Muscle of leg (tissue), 16 donors: ENCODE measurements at places on chromosomes 2 and 18.
A peak's percentile ranks its signal among the peaks of the same experiment; 100 is the strongest.

DNA sequence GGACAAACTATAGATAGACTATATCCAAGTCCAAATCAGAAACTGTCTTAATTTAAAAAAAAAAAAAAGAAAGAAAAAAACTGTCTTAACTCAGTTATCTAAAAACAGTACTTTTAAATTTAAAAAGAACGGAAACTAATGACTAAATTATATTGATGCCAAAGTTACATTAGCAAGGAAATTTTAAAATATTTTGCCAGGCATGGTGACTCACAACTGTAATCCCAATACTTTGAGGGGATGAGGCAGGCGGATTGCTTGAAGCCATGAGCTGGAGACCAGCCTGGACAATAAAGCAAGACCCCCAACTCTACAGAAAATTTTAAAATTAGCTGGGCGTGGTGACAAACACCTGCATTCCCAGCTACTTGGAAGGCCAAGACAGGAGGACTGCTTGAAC, 30.9 kb downstream of the MEMO1 start:
- DNase-seq = peak; percentile 22

GRCh38 chr2:230124757-230125431, 56.2 kb upstream of the SLC16A14 start:
- peak; percentile 46 for DNase-seq

DNA sequence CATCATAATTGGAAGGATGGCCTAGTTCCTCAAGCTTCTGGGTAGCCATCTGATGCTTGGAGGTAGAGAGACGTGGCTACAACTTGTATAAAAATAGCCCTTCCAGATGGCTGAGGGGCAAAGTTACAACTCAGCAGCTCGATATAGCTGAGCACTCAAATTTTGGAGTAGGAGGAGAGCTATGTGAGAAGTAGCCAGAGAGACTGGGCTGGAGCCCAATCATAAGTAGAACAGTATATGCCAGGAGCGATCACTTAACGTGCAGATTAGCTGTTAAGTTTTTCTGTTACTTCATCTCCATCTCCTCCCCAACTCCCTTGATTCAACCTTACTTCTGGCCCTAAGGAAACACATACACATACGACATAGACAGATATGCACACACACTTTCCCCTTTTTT, 28.8 kb downstream of the CNRIP1 start:
- peak; percentile 84 for DNase-seq

DNA sequence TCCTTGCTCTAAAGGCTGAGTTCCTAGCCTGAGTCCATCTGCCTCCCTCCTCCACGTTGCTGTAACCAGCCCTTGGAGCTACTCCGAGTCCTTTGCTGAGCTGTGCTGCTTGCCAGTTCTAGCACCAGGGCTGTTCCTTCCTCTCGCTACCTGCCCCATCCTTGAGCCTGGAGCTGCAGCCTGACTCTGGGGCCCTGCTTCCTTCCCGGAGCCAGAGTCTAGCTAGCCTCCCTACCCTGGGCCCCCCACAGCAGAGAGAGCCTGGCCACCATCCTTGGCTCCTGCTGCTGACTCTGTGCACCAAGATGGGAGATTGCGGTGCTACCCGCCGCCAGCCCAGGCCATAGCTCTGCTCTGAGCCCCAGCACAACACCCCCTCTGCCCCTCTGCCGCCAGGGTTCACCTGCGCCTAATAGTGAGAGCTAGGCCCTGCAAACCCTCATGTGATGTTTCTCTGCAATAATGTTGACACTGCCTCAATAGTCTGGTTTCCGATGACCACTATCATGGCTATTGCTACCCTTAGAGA, 135.9 kb upstream of the ASB18 start:
- no peak for DNase-seq

DNA sequence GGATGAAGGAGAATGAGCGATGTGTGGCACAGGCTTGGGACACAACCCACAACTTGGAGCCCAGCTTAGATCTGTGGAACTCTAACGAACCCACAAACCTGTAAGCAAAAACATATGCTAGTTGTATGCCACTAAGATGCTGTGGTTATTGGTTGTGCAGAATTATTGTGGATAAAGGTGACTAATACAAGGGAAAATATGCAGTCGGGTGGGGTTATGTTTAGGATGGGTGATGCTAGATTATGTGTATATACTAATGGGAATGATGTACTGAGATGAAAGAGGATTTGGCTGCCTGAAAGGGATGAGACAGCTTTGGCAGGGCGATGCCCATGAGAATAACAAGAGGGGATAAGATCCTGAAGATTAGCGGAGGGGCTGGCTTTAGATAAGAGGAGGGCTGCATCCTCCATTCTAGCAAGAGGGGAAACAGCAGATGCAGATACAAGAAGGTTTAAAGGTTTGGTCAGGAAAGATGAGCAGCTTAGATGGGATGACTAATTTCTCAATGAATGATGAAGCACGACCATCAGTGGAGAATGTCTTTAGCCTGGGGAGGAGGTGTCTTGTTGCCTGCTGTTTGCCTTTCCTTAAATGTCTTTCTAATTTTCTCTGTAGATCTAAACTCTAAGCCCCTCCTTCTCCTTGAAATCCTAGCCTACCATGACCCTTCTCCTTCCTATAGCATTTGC, 49.6 kb downstream of the GALNT14 start:
- no peak for DNase-seq

DNA sequence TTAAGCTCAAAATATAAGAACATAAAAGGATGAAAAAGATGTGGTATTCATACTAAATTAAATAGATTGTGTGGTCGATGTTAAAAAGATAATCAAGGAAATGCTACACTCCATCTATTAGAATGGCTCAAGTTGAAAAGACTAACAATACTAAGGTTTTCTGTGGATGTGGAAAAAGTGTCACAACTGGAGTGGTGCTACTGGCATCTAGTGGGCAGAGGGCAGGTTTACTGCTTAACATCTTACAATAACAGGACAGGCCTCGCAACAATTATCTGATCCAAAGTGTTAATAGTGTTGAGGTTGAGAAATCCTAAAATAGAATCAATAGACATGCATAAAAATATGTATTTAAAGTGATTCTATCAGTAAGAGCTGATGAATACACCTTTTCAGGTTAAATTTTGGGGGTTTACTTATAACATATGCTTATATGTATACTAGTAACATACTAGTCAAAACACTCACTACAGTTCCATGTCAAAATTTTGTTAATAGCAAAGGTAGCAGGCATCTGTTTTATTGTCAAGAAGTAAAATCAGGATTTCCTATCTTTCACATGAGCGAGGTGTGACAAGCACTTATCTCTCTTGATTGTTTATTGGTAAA, 91.5 kb upstream of the TMEFF2 start:
- peak; percentile 17 for DNase-seq

- DNase-seq = no peak
Observed at GRCh38 chr2:176821350-176821749, 391.2 kb upstream of the HNRNPA3 start.
